ENCODE measurements at places on chromosomes 5 and 9.

- DNase-seq: peak; percentile 13
These were observed at the start of gene NTRK2 for GRCh38 chr9:84669288-84670137. Gene NTRK2, plus strand, starts transcription at chr9:84669729. Its CDS starts 1,020 bp downstream, at chr9:84670749.

- no peak for DNase-seq
These were observed 9.1 kb upstream of the ANKH start for GRCh38 chr5:14880688-14881087.

- no peak for DNase-seq
These were observed 21.4 kb downstream of the TTLL11 start for GRCh38 chr9:122071715-122072114.

- DNase-seq: no peak
These were observed 86.6 kb downstream of the LHFPL2 start for GRCh38 chr5:78562001-78562400.

- DNase-seq: no peak
These were observed 2257.5 kb upstream of the C9orf72 start for GRCh38 chr9:29830821-29831220.

- no peak for DNase-seq
These were observed 19.2 kb downstream of the DOCK2 start for GRCh38 chr5:169656125-169656901.

DNA sequence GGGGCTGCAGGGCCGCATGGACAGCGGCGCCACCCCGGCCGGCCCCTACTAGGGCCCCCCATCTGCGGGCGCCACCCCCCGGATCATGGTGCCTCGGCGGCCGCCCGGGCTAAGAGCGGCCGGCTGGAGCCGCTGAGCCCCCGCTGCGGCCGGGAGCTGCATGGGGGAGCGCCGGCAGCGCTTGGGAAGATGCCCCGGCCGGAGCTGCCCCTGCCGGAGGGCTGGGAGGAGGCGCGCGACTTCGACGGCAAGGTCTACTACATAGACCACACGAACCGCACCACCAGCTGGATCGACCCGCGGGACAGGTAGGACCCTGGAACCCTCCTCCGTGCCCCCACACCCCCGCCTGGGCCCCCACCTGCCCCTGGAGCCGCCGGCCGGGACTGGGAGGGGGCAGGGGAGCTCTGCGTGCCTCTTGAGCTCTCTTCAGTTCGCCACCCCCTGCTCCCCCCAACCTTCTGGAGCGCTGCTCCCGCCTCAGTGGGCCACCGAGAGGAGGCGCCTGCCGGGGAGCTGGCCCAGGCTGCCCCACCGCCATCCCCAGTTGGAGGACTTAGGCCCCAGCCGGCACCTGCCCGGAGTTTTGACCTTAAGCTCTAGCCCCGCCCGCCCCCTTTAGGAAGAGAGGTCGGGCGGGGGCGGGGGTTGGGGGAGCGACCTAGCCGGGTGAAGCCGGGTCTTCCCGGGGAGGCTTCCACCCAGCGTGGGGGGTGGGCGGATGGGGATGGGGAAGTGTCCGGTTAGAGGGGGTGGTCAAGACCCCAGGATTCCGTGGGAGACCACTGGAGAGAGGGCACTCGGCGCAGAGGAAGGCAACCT lies 730 bp downstream of the WWC1 start:
- no peak for DNase-seq

- DNase-seq: no peak
These were observed 13.4 kb downstream of the COL23A1 start for GRCh38 chr5:178576591-178577351.

DNA sequence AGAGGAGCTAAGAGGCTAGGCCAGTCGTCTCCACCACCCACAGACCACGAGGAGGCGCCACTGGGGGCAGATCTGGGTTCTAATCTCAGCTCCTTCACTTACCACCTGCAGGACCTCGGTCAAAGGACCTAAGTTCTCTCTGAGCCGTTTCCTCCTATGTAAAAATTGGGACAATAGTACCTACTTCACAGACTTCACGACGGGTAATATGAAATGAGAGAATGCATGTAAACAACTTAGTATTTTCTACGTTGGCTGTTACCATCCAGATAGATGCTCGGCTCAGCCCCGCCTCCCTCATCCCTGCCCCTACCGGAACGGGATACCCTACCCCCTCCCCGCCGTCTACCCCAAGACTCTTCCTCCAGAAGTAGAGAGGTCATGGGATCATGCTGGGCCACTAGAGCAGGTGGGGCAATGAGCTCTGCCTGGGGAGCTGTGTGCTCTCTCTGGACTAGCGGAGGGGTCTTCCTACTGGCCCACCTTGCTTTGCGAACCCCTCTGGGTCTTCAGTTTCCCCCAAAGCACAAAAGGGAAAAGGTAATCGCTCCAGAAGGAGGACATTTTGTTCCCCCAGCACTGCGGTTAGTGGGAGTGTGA lies 541 bp downstream of the GNPDA1 start:
- peak; percentile 67 for DNase-seq

GRCh38 chr5:111556501-111556900 lies 44.2 kb upstream of the STARD4 start:
- no peak for DNase-seq

DNA sequence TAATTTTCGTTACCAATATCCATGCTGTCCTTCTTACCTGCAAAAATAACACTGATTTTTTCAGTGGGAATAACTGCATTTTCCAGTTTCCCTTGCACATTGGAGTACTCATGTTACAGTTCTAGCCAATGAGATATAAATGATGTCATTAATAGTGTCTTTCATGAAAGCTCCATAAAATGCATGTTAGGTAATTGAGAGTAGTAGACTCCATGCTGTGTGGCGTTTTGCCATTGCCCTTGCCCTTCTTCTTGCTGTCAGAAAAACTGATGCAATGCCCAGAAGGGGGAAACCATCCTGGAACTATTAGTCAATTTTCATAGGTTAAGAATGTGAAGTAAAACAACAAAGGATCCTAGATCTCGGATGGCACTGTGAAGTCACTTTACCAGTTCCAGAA lies 1765.3 kb downstream of the EFNA5 start:
- DNase-seq: no peak

- DNase-seq: no peak
These were observed 15.4 kb upstream of the C9 start for GRCh38 chr5:39379693-39380092.

DNA sequence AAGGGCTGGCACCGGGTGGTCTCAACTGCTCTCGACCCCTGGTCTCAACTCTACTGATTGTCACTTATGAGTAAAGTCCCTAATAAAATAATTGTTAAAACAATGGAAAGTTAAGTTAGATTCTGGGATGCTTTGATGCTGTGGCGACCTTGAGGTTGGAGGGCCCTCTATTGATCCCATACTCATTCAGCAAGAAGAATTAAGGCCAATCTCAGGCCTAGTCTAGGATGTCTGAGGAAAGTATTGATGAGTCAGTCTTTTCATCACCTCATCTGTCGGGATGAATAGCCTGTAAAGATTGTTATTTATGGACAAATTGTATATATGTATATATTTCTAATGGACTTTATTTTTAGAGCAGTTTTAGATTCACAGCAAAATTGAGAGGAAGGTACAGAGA lies 50.8 kb downstream of the WDR36 start:
- no peak for DNase-seq

DNA sequence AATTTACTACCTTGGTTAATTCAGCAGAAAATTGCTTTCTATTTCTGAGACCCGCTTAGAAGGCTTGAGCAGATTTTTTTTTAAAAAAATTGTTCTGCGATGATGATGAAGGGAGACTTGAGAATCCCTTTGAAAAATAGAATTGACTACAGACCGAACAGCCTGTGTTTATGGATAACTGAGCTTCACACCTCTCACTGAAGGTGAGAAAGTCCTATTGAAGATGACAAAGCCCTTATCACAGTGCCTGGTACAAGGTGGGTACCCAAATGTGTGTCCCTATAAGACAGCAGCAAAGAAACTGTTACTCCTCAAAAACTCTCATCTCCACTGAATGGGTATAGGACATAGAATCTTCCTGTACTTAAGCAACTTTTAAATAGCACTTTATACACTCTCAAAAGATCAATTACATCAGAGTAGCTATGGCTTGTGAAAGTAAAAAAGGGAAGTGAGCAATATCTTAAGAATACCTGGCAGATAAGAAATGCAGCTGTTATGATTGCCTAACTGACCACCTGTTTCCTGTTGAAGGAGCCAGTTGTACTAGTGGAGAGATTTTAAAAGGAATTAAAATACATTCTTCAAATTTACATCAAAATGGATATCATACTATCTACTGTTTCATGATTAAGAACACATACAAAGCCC lies 419.7 kb downstream of the CHSY3 start:
- DNase-seq: no peak

- DNase-seq: no peak
These were observed 68.3 kb upstream of the SHB start for GRCh38 chr9:38137342-38137741.

DNA sequence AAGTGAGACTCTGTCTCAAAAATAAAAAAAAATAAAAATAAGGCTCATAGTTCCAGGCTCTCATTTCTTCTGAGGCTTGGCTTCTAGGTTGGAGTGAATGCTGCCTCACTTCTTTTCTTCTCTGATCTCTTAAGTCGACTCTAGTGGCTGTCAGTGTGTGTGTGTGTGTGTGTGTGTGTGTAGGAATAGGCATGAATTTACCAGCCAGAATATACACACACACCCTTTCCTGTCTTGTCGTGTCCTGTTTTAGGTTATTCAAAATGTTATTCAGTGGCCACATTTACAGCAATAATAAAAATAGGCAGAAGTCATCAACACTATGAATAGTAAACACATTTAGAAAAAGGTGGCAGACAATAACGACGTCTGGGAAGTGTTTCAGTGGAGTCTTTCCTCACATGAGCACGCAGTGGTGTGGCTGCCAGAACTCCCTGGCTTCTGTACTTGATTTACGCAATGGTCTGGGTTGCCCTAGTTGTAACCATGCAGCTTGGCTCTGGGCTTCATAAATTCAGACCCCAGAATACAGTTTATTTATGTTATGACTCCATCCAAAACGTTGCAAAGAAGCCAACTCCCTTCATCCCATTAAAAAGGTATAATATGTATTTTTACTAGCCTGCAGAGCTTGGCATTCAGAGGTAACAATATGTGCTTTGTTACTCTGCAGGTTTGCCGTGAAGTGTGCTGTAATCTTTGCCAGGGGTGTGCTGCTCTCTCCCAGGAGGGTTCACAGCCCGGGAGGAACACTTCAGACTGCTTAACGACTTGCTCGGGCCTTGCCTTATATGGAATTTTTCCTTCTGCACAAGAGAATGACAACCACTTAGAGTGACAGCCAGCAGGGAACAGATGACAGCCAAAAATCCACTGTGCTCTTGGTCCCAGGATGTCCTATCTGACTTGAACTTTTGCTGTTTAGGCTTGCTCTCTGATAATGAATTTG lies 34.4 kb upstream of the PALM2AKAP2 start:
- DNase-seq: no peak

DNA sequence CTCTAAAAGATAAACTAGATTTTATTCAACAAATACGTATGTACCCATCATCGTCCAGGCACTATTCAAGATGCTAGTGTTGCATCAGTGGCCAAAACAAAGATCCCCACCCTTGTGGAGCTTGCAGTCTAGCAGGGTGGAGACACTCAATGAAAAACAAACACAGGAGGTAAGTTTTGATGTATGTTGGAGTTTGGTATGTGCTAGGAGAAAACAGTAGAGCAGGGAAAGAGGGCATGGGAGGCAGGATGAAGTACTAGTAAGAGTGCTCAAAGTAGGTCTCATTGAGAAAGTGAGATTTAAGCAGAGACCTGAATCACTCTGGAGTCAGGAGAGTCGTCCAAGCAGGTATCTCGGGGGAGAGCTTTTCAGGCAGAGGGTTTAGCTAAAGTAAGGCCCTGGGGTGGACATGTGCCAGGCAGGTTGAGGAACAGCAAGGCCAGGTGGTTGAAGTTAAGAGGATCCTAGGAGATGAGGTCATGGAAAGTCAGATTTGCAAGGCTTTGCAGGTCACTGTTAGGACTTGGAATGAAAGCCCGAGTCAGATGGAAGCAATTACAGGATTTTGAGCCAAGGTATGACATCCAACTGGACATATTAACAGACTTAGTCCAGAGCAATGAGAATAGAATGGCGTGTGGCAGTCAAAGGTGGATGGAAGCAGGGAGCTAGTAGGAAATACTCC lies 9.2 kb downstream of the SNX18 start:
- DNase-seq: no peak

- DNase-seq: no peak
These were observed 20.0 kb upstream of the TIFAB start for GRCh38 chr5:135472141-135472540.

- no peak for DNase-seq
These were observed 28.9 kb downstream of the ZNF366 start for GRCh38 chr5:72478276-72478675.

- no peak for DNase-seq
These were observed 3.7 kb downstream of the DTWD2 start for GRCh38 chr5:118984602-118985001.

- DNase-seq: no peak
These were observed 323.3 kb downstream of the ARL15 start for GRCh38 chr5:53987101-53987500.

DNA sequence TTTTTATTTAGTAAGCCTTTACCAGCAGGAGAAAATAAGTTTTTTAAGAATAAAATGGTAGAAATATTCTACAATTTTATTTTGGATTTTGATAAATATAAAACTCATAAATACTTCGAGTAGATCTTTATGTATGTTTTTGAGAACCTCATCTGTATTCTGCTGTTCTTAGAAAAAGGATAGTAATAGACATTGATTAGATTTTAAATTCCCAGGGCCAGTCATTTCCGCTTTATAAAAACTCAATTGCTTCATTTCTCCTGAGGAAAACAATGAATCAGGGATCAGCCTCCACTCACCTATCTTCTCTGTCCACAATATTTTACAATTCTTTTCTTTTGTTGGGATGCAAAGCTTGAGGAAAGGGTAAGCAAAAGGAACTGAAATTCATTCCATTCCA lies 1983.5 kb upstream of the C9orf72 start:
- DNase-seq: no peak

DNA sequence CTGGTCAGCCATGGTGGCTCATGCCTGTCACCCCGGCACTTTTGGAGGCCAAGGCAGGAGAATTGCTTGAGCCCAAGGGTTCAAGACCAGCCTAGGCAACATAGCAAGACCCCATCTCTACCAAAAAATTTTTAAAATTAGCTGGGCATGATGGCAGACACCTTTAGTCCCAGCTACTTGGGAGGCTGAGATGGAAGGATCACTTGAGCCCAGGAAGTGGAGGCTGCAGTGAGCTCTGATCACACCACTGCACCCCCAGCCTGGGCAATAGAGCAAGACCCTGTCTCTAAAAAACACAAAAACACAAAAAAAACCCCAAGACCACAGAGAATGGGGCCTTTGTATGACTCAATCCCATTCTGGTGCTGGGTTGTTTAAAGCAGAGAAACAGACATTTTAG lies 44.0 kb downstream of the MED27 start:
- DNase-seq: no peak

GRCh38 chr9:106916466-106917235 lies 53.7 kb downstream of the ZNF462 start:
- no peak for DNase-seq

DNA sequence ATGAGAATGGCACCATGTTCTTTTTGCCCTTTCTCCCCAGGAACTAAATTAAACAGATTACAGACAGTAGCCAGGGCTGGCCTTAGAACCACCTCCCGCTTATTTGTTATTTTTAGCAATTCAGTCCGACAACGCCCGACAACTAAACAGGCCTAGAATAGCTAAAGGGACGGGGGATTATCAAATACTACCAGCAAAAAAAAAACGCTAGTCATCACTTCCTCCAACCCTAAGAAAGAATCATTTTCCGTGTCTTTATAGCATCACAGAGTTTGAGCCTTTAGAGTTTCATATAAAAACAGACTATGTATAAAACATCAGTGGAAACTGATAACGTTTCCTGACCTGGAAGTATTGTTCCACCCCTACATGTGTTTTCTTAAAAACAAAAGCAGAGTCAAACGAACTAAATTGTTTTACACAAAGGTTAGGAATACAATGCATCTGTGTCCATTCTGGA lies 35.3 kb downstream of the PFDN1 start:
- DNase-seq: no peak
